ENCODE measurements at places on chromosomes 7 and 10.

GRCh38 chr10:70917635-70918034, 29.3 kb upstream of the PCBD1 start:
- DNase-seq = no peak

DNA sequence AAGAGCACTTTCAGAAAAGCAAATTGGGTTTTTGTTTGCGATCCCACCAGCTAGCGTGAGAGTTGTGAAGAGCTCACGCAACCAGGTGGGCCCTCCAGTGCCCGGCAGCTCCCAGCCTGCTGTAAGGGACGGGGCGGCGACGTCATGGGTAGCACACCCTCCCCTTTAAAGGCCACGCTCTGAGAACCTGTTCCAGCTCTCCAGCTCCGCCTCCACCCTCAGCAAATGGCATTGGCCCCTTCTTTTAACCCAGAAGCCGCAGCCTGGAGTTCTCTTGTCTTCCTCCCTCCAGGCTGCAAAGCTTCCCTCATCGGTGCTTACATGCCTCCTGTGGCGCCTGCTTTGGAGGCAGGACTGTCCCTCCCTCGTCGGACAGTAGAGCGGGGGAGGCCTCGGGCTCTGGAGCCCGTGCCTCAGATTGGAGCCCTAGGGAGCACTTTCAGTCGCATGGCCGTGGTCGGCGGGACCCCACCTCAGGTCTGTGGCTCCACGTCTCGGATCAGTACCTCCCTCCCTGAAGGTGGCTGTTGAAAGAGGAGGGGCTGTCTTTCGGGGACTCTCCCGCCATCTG, 32.9 kb downstream of the WIPI2 start:
- no peak for DNase-seq

GRCh38 chr10:70221030-70221429, 12.2 kb downstream of the PPA1 start:
- no peak for DNase-seq

DNA sequence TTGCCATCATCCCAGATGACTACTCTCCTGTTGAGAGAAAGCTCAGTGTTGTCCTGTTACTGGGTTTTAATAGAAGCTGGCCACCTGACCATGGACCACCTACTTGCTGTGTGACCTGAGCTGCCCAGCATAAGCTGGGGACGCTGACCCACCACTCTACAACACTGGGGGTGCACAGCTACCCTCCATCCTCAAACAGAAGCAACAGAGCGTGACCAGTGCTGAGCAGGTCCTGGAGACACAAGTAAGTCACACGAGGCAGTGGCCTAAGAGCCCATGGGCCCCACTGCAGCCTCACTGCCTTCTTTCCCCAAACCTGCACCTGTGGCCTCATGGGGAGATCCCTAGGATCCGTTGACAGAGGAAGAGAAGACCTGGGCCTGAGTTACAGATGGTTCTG, 198.6 kb upstream of the ADARB2 start:
- DNase-seq = no peak

- no peak for DNase-seq
These were observed 54.3 kb upstream of the KDM7A start for GRCh38 chr7:140230861-140231770.

DNA sequence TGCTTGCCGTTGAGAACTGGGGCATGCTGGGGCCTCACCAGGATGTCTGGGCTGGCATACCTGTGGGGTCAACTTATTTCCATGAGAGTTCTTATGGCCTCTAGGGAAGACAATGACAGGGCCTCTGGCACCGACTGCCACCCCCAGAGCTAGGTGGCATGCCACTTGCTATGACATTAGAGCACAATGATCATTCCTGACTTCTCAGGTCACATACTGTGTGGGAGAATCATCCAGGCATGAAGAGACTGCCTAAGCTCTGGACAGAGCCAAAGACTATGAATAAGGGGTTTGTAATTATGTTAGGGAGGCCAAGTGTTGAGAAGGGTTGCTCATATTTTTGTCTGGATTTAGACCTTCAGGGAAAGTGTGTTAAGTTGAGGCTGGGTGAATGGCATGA, 97.5 kb downstream of the PTPN20 start:
- DNase-seq = no peak

- no peak for DNase-seq
These were observed 4.7 kb upstream of the EBLN1 start for GRCh38 chr10:22222236-22223190.

DNA sequence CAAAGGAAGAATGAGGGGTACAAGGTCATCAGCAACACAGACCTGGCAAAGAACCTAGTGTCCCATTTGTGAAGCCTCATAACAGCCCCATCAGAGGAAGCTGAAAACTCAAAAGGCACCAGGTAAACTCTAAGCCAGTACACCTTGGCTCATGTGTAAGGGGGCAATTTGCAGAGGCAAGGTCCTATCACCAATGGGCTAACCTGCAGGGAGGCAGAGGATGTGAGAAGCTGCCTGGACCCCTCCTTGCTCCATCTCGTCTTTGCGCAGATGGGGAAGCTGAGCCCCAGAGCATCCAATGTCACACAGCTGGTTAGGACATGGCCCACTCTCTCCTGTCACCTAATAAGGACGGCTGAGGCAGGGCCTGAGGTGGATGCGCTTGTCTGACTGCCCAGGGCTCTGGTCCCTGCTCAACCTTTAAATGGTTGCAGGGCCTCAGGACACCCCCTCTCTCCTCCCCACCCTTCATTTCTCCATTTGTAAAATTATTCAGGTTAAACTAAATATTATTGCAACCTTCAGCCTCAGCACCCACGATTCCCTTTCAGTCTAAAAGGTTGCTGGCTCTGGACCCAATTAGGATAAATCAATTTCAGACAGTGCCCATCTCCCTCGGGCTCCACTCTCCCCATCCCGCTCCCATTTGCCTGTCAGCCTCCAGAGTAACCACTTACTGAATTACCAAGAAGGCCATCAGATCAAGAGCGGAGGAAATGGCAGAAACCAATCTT, 135.3 kb downstream of the OAT start:
- DNase-seq = no peak

- DNase-seq = no peak
These were observed 37.7 kb downstream of the LRMDA start for GRCh38 chr10:75469006-75469616.

- no peak for DNase-seq
These were observed 1.3 kb downstream of the IMMP2L start for GRCh38 chr7:111560773-111561653.

DNA sequence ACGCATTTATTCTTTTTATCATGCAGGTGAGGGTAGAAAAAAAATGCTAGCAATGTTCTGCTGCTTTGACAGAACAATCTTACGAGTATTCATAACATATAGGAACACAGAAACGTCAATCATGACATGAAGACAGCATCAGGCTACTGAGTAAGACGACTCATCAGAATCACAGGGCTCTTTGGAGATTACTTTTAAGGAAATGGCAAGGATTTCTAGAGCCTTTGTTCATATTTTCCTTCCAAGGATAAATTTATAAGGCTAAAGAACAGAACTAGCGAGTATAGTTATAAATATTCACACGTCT, 39.8 kb upstream of the DNAJC1 start:
- no peak for DNase-seq

DNA sequence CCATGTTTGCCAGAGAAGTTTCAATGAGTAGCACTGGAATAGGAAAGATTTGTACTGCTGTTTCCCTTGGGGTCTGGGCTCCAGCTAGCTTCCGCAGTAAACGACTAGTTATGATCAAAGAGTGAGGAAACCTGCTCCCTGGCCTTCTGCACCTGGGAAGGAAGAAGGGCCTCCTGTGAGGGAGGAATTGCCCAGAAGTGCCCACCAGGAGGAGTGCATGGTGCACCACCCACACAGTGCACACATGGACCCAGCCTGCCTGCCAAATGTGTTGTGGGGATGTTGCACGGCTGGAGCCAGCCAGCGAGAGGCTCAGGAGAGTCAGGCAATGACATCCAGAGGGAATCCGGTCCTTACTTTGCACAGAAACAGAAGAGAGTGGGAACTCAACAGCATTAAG, 27.0 kb upstream of the FAM107B start:
- DNase-seq = no peak

DNA sequence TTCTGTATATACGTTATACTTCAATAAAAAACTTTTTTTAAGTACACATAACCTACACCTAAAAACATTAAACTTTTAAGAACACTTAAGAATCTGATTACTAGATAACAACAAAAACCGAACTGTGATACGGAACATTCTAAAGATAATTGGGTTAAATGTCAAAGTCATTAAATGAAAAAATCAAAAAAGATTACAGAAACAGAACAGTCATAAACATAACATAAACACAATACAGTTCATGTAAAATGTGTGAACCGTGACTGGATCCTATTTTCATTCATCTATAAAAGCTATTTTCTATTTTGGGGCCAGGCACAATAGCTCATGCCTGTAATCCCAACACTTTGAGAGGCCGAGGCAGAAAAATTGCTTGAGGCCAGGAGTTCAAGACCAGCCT, 38.6 kb downstream of the ATE1 start:
- no peak for DNase-seq

DNA sequence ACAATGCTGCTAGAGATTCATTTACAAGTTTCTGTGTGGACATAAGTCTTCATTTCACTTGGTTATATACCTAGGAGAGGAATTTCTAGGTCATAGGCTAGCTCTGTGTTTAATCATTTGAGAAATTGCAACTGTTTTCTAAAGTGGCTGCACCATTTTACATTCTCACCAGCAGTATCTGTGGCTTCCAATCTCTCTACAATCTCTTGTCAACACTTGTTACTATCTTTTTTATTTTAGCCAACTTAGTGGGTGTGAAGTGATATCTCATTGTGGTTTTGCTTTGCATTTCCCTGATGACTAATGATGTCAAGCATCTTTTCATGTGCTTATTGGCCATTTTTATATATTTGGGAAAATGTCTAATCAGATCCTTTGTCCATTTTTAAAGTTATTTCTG, 53.0 kb upstream of the DRGX start:
- DNase-seq = no peak

All from esophagus squamous epithelium (tissue), 5 donors.